ENCODE measurements at places on chromosomes 16 and 17. TPM values are rescaled to one million over a fixed set of nuclear protein-coding genes. Genes with fewer than 3 reads are reported as not detected.

CACNB1 gene
- total RNA-seq: 21.4 TPM

TBC1D3B gene
- total RNA-seq: 3.5 TPM

CACNG5 gene
- total RNA-seq: not detected

CIBAR2 gene
- total RNA-seq: not detected

PPL gene
- total RNA-seq: not detected

KRT9 gene
- total RNA-seq: not detected

BIRC5 gene
- total RNA-seq: 0.44 TPM

FBXO39 gene
- total RNA-seq: 0.44 TPM

All from T-helper 17 cell (primary cell).